SJCRH30 (cell line): ENCODE measurements at places on chromosomes 7 and 10.

DNA sequence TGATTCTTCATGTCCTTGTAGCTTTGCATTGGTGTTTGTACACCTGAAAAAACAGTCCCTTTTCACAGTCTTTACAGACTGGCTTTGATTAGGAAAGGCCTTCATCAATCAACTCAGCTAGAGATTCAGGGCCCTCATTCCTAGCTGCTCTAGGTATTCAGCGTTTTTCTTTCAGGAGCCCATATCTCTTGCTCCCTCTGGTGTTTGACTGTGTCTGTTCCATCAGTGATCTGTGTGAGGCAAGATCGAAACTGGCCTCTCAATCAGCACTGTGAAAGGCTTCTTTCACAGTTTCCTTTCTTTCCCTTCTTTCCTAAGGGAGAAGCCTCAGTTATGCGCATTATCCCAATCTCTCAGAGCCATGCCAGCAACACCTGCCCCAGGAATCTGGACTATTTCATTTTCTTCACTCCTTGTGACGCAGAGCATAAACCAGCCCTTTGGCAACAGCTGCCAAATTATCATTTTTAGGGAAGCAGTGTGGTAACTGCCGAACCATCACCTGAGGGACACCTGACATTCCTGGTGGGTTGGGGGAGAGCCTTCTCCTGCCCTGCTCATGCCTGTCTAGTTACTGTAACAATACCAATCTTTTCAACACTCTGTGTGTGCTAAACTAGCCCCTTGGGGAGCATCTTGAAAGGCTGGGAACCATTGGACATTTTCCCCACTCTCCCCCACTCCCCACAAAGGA lies 75.7 kb upstream of the CCDC71L start:
- peak; percentile 24 for DNase-seq

DNA sequence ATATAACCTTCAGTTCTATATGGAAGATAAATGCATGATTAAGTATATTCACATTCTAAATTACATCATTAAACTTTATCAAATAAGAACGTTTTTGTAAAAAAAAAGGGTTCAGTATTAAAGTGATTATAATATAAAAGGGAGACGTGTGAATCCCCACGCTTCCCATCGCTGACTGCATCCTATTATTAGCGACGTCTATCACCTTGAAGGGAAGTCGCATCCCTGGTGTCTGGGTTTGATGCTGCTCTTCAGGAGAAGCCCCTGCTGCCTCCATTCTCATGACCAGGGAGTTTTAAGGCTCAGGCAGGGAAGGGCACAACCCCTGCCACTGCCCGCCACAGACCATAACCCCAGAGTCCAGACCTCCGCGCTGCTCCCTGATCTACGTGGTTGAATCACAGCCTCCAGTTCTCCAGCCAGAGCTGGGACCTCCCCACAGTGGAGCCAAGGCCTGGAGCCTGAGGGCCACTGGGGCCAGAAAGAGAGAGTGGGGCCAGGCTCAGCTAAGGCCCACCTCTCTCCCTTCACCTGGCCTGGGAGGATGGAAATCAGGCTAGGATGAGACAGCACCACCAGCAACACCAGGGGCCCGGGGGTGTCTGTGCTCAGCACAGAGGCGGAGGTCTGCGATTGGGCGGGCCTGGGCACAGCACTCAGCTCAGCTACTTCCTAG lies 130.6 kb downstream of the TCERG1L start:
- no peak for DNase-seq

GRCh38 chr10:114043532-114044246 lies at the start of gene ADRB1:
ADRB1 (plus strand) TSS chr10:114043866; CDS start chr10:114044133, 267 bp downstream.
- peak; percentile 82 for DNase-seq

DNA sequence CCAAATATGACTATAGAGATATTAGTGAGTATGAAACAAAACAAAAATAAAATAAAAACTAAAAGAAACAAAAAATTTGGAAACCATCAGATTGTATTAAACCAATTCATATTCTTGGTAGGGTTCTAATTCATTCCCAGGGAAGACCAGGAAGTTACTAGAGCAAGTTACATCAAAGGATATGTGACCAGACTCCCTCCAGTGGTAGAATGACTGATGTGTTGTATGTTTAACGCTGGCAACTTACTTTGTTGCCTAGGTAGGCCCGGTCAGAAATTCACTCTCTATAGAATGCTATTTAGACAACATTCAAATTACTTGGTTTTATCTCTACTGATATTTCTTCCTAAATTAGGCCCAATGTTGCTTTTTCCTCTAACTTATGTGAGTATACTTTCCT lies 5.2 kb downstream of the PHYHIPL start:
- DNase-seq = peak; percentile 5

GRCh38 chr7:156659203-156659602 lies 18.6 kb downstream of the RNF32 start:
- DNase-seq = no peak

- peak; percentile 51 for DNase-seq
Observed at GRCh38 chr7:2843711-2844152, 376 bp downstream of the GNA12 start.

DNA sequence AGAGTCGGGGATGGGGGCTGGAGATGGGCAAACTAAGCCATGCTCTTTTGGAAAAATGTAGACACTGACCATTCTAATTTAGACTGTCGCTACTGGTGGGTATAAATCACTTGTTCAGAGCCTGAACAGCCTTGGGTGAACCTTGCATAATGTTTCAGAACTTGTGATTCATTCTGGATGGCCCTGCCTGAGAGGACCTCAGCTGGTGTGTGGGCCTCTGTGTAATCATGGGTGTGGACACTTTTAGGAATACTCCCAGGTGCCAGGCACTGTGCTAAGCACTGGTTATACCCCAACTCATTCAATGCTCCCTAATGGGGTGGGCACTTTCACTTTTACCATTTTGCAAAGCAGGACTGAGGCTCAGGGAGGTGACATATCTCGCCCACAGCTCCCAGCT lies 26.8 kb upstream of the TM9SF3 start:
- DNase-seq = no peak

DNA sequence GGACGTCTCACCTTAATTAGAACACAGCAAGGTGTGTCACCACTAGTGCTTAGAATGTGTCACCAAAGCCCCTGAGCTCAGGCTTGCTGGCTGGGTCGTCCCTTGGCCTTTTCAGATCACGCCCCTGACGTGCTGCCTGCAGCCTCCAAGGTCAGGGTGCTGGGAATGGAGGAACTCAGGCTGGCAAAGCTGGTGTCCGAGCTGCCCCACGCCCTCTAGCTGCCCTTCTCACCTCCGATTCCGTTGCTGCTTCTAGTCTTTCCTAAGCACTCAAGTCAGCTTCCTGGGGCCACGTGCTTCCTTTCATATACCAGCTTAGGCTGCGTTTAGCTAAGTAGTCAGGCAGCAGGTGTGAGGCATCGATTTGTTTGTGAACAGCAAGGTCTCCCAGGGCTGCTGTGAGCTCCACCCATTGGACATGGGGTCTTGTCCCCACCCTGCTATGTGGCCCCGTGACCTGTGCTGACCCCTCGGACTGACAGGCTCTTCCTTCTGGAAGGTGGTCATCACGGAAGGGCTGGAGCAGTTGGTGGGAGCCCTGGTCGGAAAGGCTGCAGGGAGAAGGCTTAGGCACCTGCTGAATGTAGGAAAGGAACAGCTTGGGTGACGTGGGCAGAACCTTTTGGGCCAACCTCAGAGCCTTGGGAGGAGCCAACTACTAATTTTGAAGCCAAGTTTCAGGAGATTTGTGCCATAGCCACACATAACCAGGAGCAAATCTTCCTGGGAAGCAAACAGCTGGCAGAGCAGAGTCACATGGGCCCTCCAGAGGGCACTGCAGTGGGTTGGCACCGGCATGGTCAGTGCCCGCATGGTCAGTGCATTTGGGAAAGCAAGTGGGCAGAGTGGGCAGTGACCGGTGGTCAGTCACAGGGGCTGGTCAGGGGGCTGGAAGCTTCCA lies 28.8 kb downstream of the VIPR2 start:
- DNase-seq = no peak

- peak; percentile 78 for DNase-seq
Observed at GRCh38 chr10:58952747-58953466, 223.5 kb upstream of the PHYHIPL start.

DNA sequence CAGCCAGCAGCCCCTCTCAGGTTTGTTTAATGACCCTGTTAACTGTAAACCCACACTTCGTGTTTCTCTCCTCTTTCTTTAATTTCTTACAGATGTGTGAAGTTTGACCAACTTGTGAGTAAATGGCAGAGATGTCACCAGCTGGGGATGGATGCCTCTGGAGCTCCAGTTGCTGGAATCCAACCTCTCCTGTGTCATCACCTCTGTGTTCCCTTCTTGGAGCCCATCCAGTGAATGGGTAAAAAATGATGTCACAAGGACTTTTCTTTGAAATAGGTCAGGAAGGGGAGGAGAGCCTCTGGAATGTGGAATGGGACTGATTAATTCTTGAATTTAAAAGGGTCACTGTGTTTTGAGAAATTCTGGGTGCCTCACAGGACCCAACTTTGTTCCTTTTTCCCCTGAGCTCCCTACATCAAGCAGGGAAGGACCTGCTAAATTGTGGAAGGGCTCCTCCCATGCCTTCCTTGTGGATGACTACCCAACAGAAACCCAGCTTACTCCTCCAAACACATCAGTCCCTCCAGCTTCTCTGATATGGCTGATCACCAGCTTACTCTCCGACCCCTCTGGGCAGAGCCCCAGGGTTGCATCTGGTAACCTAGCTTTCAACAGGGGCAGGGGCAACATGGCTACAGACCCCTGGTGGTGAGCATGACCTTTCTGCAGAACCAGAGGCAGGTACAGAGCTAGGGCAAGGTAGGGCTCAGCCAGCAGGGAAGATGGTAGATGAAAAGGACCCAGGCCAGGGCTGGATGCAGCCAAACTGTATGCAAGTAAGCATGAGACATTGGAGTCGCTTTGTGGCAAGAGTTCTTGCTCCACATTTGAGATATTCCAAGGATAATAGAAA lies 67.5 kb downstream of the STRA8 start:
- DNase-seq = no peak

GRCh38 chr10:58319599-58319998 lies 15.2 kb upstream of the UBE2D1 start:
- no peak for DNase-seq

- no peak for DNase-seq
Observed at GRCh38 chr10:97729014-97729413, 7.9 kb upstream of the ZFYVE27 start.

DNA sequence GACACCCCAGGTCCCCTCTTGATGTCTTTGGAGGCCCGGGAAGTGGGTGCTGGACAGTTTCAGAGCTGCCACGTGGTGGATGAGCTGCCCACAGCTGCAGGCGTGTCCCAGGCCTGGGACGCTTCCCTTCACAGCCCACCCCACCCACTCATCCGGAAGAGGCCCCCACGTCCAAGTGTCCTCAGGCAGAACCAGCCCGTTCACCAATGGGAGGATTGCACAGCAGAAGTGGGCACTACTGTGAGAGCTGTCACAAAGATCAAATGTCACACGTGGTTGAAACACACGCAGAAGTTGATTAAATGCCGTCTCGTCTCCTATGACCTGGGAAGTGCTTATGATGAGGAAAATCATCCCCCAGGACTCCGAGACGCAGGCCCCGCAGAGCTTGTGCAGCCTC lies 52.9 kb downstream of the STK32C start:
- no peak for DNase-seq

GRCh38 chr7:925601-926000 lies 28.9 kb downstream of the ADAP1 start:
- DNase-seq = no peak

GRCh38 chr7:105473163-105473562 lies 48.9 kb downstream of the PUS7 start:
- peak; percentile 50 for DNase-seq

- DNase-seq = no peak
Observed at GRCh38 chr10:95509251-95509650, 51.9 kb downstream of the SORBS1 start.

GRCh38 chr7:96887426-96887825 lies 117.9 kb upstream of the DLX6 start:
- no peak for DNase-seq

DNA sequence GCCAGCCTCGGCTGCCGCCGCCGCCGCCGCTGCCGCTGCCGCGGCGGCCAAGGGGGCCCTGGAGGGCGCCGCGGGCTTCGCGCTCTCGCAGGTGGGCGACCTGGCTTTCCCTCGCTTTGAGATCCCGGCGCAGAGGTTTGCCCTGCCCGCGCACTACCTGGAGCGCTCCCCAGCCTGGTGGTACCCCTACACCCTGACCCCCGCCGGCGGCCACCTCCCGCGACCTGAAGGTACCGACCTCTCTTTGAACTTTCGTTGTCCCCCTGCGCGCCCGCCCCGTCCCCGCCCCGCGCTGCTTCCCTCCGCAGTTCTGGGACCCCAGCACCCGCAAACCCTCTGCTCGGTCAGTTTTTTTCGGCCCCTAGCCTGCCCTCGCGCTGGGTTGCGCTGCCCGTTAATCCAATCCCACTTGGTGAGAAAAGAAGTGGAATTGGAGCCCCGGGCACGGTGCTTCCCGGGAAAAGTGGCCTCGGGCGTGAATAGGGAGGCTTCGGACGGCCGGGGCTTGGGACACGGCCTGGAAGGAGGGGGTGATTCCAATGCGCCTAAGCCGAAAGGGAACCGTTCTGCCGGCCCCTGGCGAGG lies 543 bp downstream of the HMX3 start:
- DNase-seq = no peak

GRCh38 chr10:59586407-59586891 lies 123.2 kb downstream of the SLC16A9 start:
- no peak for DNase-seq

DNA sequence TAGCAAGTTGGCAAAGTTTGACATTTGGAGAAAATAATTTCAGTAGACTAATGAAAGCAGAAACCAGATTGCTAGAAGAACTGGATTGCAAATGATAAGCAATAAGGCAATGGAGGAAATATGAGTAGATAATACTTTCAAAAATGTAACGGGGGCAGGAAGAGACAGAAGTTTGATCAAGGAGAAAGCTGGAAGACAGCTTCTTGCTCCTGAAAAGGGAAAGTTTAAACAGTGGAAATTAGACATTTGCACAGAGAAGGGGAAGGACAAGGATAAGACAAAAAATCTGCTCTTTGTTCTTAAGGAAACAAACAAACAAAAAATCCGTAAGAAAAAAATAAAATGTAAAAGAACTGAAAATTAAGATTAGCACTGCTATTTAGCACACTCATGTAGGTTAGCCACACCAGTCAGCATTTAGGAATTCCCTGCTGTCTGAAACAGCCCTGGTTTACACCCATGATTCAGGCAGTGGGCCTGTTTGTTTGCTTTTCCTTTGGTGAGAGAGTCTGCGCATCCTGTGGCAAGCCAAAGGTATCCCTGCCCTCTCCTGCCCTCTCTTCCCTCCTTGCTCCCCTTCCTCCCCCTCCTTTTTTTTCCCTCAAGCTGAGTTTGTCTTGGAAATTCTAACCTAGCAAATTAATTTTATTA lies 104.3 kb upstream of the CAV2 start:
- peak; percentile 47 for DNase-seq

DNA sequence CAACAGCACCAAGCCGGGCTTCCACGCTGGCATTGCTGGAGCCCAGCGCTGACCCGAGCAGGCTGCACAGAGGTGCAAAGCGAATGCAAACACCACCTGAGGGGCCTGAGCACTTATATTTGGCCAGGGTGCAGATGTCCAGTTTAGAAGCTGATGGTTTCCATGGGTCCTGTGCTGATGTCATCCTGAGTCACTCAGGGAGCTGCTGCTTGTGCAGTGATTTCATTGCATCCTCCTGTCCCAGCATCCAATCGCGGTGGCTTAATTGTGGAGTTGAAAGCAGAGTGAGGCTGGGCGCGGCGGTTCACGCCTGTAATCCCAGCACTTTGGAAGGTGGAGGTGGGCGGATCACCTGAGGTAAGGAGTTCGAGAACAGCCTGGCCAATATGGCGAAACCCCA lies 410.2 kb upstream of the KLF6 start:
- no peak for DNase-seq
